Smooth muscle cell of trachea (primary cell): ENCODE measurements at places on chromosomes 6 and 20. TPM values are rescaled to one million over a fixed set of nuclear protein-coding genes. Genes with fewer than 3 reads are reported as not detected.

Gene OR2B6
- total RNA-seq, result not detected in 2 replicates

Gene HMGCLL1
- 1.2 and 1.3 TPM in 2 replicates for total RNA-seq

Gene FRK
- 1.5 and 1.7 TPM in 2 replicates for total RNA-seq

Gene ARMH2
- total RNA-seq, result not detected in 2 replicates

Gene SLX4IP
- 4.5 and 6.5 TPM in 2 replicates for total RNA-seq

Gene DOP1A
- 26.8 and 29.8 TPM in 2 replicates for total RNA-seq

Gene SMOC2
- not detected in 2 replicates for total RNA-seq
